Stimulated activated CD4-positive, alpha-beta T cell treated with anti-CD3 and anti-CD28 coated beads, Interleukin-2, amount 100 ng/mL, for 48 hours (primary cell): ENCODE measurements at places on chromosomes 6 and 20.

DNA sequence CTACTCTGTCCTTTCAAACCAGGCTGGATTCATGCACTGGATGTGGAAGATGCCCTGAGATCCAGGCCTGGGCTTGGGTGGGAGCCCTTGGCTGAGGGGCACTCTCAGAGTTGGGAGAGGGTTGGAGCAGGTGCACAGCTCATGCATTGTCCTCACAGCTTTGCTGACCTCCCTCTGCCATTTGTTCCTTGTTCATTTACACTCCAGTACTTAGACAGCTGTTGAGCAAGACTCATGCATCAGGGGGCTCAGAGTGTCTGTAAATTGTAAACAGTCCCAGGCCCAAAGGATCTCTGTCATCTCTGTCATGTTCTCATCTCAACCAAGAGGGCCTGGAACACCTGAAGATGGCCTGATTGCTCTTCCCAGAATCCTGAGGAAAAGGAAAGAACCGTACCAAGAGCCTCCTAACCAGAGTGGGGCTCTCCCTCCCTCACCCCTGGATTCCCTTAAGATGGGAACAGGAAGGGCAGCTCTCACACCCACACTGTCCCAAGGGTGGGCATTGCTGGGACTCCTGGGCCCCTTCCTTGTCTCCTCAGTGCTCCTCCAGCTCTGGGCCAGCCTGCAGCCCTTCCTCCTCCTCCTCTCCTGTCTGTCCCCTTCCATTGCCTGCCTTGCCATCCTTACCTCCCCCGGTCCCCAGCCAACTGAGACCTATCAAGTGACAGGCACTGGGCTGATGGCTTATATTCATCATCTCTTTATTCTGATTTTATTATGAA is 132.9 kb downstream of the FOXO3 start:
- no peak for DNase-seq

DNA sequence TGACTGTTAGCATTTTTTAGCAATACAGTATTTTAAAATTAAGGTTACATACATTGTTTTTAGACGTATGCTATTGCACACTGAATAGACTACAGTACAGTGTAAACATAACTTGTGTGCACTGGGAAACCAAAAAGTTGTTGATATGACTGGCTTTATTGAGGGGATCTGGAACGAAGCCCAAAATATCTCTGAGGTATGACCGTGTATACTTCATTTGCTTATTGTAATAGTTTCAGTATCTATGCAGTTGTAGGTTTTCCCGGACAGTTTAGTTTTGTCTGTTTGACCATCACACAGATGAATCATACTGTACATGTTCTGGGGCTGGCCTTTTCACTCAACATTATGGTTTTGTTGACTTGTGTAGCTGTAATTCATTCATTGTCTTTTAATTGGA is 6.9 kb upstream of the ZBTB12 start:
- no peak for DNase-seq

GRCh38 chr6:119547024-119547423 is 197.5 kb upstream of the MAN1A1 start:
- DNase-seq: no peak

DNA sequence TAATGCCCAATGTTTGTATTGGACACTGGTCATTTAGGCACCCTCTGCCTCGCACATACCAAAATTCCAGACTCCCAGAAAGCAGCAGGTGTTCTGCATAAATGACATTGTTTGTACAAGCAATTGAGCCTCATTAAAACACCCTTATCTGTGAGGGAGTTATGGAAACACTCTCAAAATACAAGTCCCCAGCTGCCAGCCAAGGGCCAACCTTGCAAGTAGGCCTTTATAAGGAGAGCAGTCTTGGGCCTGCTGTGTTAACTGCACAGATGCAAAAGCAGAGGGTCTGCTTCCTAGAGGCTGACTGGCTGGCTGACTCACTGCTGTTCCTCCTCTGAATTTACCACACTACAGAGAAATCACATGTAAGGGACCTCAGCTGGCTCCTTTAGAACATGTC is 150.4 kb upstream of the HMGN3 start:
- no peak for DNase-seq

DNA sequence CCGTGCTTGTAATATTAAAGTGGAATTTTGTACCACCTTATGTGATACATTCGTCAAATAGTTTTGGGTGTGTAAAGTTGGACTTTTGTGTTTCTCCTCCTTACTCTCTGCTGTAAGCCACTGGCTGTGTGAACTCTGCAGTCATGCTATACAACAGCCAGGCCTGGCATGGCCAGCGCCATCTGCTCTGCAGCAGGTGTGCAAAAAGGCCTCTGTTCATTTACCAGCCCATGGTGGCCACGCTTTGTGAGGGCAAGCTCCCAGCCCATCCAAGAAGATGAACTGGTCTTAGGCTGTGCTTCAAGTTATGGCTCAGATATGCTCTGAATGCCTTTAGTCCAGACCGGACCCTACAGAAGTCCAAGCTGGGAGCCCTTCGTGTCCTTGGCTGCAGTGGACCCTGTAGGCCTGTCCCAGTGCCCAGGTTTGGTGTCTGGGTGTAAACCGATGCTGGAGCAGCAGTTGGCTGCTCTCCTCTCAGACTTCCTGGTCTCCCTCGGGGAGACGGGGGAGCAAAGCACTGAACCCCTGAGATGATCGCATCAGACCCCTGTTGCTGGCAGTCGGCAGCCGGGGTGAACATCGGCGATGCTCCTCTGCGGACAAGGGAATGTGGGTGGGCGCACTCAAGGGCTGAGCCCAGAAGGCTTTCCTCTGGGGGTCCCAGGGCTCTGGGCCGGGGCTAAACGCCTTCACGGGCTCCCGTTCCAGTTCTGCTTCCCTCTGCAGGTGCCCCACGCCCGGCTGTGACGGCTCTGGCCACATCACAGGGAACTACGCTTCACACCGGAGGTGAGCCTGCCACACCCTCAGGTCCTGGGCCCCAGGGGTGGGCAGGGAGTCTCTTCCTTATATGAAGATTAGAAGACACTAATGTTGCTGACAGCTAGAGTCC is 28.6 kb upstream of the PCMTD2 start:
- no peak for DNase-seq

GRCh38 chr6:83086751-83087150 is 19.3 kb downstream of the DOP1A start:
- no peak for DNase-seq

GRCh38 chr6:125812394-125813292 is 21.9 kb downstream of the NCOA7 start:
- DNase-seq: no peak

- no peak for DNase-seq
Observed at GRCh38 chr20:47489448-47489872, 12.2 kb upstream of the NCOA3 start.

- DNase-seq: no peak
Observed at GRCh38 chr6:36807750-36808149, 31.5 kb downstream of the CPNE5 start.

- DNase-seq: no peak
Observed at GRCh38 chr20:18657575-18657974, 69.7 kb downstream of the DTD1 start.

- DNase-seq: no peak
Observed at GRCh38 chr6:137193256-137194070, 20.0 kb upstream of the IL22RA2 start.

DNA sequence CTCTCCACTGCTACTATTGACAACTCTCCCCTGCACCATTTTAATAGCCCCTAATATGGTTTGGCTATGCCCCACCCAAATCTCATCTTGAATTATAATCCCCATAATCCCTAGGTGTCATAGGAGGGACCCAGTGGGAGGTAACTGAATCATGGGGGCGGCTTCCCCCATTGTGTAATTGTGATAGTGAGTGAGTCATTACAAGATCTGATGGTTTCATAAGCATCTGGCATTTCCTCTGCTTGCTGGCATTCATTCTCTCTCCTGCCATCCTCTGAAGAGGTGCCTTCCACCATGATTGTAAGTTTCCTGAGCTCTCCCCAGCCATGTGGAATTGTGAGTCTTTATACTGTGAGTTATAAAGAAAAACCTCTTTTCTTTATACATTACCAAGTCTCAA is 74.1 kb upstream of the TCF21 start:
- no peak for DNase-seq

DNA sequence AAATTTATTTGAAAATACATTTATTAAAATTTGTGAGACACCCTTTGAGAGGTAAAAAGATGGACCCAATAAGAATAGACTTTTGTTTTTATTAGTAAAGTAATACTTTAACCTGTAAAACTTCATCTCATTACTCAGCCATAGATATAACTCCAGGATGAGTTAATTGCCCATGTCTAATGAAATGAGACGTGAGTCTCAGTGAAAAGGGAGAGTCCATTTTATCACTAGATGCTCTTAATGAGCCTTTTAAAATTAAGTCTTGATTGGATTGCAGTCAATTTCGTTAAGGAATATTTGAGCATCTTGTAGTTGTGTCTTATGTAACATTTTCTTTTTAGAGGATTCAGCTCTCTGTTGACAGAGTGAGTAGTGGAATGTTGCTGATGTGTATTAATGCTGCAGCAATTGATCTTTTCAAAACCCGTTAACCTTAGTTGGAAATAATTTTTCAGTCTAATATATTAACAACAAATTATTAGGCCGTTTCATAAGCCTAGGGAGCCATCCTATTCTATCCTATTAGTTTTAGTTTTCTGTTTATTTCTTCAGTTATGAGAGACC is 77.3 kb downstream of the QKI start:
- DNase-seq: no peak

- no peak for DNase-seq
Observed at GRCh38 chr6:47579040-47579439, 101.5 kb downstream of the CD2AP start.

GRCh38 chr6:158488065-158488464 is 71.8 kb upstream of the TMEM181 start:
- DNase-seq: no peak

DNA sequence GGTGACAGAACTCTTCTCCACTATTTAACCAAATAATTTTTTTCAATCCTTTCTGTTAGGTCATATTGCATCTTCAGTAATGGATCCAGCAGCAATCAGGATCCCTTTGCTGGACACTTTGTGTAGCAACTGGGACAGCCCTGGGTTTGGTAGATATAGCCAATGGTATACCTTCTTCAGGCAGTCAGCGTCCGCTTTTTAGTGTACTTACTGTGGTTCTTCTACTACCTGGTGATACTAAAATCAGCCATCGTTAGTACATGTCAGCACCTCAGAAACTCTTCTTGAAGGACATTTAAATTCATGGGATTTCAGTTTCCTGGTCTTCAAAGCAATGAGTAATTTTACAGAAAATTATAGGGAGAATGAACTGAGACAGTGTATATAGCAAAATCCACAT is 93.5 kb downstream of the ADGRG6 start:
- DNase-seq: no peak

DNA sequence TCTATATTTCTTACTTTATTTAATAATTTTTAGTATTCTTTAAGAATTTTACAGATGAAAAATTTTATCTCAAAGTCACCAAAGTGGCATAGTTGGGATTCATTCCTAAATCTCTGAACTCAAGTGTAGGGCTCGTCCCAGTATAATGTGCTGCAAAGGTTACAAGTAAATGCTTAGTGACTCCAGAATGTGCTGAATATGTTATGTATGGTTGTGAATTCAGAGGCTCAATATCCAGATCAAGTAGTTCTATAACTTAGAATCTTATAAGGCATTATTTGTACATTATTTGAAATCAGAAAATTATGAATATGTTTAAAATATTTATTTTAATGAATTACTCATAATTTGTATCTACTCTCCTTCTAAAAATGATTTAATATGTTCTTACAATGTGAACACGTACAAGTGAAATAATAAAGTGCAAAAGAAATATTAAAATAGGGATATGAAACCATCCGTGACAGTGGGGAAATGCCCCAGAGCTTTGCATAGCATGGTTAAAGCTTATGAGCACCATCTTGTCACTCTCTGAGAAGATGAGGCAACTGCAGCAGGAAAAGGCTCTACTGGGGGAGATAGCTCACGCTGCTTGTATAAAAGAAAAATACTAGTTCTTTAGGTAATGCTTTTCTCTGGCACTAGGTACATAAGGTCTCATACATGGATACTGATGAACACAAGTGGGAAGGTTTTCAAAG is 259.0 kb downstream of the FOXC1 start:
- DNase-seq: no peak

GRCh38 chr20:58577871-58578598 is 62.8 kb upstream of the APCDD1L start:
- DNase-seq: no peak

GRCh38 chr6:163347021-163347446 is 67.5 kb upstream of the QKI start:
- no peak for DNase-seq

- no peak for DNase-seq
Observed at GRCh38 chr6:32216285-32216684, 7.6 kb downstream of the NOTCH4 start.

- DNase-seq: no peak
Observed at GRCh38 chr6:42907336-42907735, 8.5 kb upstream of the PTCRA start.

DNA sequence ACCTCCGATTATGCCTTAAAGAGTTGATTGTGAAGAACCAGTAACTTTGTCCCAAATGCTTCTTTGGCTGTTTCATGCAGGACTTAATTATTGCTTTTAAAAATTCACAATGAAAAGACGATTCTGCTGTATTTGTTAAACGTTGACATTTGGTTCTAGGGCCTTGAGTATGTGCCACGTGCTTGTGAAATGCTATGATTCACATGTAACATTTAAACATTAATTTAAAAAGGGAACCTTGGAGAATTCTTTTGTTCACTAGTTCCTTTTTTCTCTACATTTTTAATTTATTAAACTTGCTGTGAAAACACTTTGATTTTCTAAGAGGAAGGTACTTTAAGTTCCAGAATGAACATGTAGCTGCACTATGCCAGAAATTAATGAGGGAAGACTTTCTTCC is 9.5 kb downstream of the GZF1 start:
- DNase-seq: no peak

DNA sequence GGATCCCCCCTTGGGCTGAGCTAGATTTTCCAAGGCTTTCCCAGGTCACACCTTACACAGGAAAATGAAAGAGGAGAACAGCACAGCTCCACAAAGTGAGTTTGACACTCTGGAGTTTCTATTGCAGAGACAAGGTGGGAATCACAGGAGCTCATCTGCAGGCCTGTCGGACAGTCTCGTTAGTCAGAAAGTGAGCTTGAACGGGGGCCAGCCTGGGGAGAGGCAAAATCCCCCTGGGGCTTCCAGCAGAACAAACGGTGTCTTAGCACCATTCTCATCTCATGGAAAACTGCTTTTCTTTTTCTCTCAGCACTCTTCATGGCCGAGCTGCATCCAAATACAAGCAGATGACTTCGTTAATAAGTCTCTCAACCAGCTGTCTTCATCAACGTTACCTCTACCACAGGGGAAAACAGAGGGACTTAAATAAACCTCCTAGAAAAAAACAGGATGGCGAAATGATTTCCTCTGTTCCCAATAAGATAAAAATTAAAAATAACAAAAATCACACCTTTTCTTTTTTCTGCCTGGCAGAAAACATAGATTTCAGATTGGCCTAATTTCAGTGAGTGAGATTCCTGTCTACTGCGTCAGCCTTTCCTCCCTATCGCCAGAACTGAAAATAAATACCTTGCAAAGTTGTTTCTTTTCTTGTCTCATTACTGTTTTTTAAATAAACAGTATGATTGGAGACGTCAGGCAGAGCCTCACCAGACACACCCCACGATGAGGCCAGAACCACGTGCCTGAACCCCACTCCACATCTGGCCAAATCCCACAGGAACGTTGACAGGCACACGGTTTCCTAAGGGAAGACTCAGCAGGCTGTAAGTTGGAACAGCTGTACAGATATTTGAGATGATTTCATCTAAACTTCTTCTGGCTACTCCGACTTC is 219.0 kb downstream of the TTLL2 start:
- DNase-seq: no peak

- DNase-seq: no peak
Observed at GRCh38 chr6:3356824-3357420, 98.2 kb downstream of the PSMG4 start.

GRCh38 chr20:43844778-43845614 is 69.7 kb upstream of the TOX2 start:
- DNase-seq: no peak
